Jurkat, Clone E6-1 (cell line): ENCODE measurements at places on chromosomes 2 and 18.

DNA sequence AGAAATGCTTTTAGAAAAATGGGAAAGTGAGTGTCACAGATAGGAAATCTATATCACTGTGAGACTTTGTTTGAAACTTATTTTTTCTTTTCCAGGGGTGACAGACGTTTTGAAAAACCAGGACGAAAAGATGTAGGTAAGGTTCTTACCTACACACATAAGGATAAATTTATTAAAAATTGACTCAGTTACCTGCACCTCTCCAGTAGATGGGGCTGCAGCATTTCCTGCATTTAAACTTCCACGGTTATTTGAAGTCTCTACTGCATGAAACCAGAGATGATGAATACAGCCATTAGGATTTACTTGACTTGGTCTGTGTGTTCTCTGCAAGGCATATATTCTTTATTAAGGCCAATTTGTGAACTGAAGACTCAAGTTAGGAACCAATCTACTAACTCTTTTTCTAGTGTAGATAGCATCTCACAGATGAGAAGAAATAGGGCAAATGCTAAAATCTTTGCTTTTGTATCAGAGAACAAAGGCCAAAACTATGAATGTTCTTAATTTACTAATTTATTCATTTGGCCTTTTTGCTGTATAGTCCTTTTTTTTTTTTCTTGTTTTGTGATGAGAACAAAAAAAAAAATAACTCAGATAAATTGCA is 15.0 kb downstream of the KCNJ13 start:
- DNase-seq = peak; percentile 38

DNA sequence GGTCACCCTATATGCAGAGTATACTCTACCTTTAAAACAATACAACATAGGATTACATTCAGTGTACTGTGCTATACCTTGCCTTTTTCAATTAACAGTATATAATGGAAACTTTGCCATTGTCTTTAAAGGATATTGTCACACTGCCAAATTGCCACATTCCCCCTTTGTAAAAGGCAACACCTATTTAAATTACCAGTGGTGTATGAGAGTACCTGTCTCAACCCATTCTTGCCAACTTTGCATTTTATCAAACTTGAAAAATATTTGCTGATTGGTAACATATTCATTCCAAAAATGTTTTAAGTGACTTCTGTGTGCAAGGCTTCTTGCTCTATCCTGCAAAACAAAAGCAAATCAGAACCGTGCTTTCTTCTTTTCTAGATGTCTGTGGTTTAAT is 92.9 kb downstream of the FMNL2 start:
- DNase-seq = no peak

DNA sequence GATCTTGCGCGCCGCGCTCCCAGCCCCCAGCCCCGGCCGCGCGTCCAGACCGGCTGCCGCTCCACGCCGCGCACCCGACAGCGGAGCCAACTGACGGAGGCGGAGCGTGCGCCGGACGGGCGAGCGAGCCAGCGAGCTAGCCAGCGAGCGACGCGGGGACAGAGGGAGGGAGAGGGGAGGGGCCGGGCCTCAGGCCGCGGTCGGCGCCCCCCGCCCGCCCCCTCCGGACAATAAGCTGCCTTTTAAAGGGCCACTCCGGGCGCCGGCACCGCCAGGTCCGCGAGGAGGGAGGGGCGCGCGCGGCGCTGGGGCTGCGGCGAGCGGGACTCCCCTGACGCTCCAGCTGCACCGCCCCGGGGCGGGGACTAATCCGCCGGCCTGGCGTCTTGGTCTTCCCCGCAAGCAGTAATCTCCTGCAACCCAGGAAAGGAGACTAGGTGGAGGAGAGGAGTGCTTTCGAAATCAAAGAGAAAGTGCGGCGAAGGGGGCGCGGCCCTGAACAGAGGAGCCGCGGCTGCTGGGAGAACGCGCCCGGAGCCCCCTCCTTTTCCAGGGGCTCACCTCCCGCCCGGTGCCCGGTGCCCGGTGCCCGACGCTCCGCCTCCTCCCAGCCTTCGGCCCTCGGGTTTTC is at the start of gene BIN1:
TSS of gene BIN1 (minus strand) at position 164 of the 631 bp plus-strand sequence. CDS start 211 bp downstream, outside the sequence.
- DNase-seq = peak; percentile 23

DNA sequence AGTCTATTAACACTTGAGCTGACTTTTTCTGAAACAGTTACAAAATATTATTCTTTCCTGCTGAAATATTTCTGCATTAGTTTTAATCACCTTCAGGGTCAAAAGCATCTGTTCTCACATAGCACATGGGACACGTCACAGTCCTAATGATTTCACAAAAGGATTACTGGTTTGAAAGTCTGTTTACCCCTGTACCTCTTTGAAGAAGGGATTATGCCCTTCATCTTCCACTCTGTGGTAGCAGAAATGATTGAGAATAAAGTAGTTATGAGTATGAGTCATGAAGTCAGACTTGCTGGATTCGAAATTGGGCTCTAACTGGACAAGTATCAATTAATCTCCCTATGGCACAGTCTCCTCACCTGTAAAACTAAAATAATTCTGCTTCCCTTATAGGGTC is 121.2 kb downstream of the SATB2 start:
- DNase-seq = no peak
